ENCODE measurements at places on chromosomes 7 and 10.

DNA sequence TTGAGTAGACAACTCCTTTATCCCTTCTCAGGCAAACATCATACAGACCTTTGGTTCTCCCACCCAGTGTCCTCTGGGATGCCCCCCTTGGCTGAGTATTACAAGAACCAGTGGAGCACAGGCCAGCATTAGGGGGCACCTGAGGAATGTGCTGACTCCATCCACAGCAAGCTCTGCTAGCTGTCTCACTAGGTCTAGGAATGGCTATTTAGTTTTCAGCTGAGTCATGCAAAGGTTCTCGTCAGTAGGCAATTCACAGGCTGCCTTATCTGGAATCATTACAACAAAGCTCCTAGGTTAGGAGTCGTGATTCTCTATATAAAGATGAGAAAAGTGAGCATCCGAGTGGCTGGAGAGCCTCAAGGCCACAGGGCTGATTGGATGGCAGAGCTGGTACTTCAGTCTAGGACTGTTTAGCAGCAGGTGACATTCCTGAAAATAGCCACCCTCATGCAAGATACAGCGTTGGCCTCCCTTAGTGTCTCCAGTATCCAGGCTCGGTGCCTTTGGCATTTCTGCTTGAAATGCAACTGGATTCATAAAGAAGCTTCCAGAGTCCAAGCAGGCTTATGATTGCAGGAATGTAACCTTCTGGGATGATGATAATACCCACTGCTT lies 75.8 kb downstream of the CDCA7L start:
- DNase-seq = no peak

GRCh38 chr7:77157446-77157845 lies 35.0 kb downstream of the CCDC146 start:
- DNase-seq = no peak

DNA sequence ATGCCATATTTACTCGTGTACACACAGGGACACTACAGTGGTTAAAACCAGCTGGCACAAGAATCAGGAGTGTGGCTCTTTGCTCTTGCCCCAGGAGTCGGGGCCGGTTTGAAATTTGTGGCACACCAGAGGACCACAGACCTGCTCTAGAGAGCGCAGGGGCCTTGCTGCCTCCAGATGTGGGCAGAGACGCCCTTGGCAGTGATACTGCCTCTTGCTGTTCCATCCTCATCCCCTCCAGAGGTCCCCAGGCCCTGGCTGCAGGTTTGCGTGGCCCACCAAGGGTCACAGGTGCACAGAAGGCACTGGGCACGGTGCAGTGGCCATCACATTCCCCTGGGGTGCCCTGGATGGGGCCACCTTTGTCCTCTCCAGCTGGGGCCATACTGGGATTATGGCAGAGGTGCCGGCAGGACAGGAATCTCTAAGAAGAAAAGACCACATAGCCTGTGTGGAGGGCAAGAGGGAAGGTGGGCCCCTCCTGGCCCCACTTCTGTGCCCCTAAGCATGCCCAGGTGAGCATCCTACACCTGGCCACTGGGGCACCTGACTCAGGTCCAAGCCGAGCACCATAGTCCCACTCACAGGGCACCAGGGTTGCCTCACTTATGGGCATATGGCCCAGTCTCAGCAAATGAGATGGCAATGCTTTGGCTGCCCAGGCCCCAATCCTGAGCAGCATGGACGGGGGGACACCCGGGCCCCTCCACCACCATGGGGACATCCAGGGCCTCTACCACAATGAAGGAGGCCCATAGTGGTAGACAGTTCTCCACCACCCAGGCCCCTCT lies 45.6 kb downstream of the FOXL3 start:
- no peak for DNase-seq

- no peak for DNase-seq
Observed at GRCh38 chr10:25631471-25631870, 302.6 kb upstream of the MYO3A start.

All from HAP-1 (cell line).